NCI-H774 (cell line): ENCODE measurements at places on chromosomes 13 and 19.

DNA sequence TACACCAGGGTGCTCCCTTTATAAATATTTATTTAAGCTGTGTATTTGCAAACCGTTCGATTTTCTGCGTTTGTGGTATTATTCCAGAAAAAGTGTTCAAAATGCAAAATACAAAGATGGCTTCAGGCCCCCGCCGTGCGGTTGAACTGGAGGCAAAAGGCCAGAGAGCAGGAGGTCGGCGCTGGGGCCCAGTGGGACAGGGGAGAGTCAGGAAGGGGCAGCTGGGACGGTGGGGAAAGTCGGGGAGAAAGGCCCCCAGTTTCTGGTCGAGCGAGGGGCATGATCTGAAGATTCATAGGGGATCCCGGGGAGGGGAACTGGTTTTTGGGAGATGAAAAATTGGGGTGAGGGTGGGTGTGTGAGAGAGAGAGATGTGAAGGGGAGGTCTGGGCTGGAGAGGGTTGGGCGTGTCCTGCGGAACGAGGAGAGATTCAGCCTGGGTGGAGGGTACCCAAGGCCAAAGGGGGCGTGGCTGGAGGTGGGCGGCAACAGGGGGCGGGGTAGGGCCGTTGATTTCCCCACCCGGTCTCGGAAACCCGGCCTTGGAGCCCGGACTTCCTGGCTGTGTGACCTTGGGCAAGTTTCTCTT is 678 bp downstream of the ISOC2 start:
- DNase-seq = peak; percentile 58

GRCh38 chr19:19279853-19280252 is 6.8 kb upstream of the TM6SF2 start:
- DNase-seq = no peak

- no peak for DNase-seq
Observed at GRCh38 chr19:4722671-4723594, 709 bp downstream of the DPP9 start.

GRCh38 chr13:32035716-32036115 is 4.1 kb downstream of the FRY start:
- DNase-seq = no peak

DNA sequence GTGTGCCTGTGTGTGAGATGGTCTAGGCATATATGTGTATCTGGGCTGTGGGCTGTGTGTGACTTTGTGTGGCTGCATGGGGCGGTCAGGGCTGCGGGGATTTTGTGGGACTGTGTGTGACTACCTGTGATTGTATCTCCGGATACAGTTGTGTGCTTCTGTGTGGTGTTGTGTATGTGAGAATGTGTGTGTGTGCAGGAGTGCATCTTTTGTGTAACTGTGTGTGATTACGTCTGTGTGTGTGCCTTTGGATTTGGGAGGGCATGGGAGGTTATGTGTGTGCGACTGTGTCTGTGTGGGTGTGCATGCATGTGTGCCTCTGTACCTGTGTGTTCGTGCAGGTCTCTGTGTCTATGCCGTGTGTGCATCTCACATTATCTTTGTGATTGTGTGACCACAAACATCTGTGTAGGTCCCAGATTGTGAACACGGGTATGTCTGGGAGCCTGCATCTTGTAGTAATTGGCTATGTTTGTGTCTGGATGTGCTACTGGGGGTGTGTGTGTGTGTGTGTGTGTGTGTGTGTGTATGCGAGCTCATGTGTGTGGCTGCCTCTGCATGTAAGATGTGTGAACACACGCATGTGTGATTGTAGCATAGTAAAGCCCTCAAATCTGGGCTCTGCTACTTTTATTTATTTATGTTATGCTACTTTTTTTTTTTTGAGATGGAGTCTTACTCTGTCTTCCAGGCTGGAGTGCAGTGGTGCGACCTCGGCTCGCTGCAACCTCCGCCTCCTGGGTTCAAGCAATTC is 7.6 kb downstream of the EHD2 start:
- no peak for DNase-seq

GRCh38 chr13:83503424-83503823 is 378.9 kb downstream of the SLITRK1 start:
- no peak for DNase-seq

GRCh38 chr19:1068009-1069001 is 1.3 kb downstream of the ARHGAP45 start:
- no peak for DNase-seq

DNA sequence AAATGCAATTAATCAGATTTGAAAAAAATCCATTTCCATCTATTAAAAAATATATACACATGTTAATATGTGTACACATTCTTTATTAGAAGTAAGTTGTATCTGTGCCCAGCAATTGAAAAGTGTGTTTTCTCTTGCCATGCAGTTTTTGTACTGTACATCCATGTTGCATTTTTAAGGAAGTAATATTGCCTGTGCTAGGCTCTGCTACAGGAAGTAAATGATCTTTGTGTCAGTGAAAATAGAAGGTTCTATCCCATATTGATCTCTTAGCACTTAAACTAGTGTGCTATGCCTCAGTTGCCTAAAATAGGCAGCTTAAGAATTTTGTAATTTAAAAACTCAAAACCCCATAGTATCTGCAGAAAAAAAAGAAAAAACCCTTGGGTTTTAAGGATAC is 122.5 kb downstream of the CDK8 start:
- DNase-seq = no peak

DNA sequence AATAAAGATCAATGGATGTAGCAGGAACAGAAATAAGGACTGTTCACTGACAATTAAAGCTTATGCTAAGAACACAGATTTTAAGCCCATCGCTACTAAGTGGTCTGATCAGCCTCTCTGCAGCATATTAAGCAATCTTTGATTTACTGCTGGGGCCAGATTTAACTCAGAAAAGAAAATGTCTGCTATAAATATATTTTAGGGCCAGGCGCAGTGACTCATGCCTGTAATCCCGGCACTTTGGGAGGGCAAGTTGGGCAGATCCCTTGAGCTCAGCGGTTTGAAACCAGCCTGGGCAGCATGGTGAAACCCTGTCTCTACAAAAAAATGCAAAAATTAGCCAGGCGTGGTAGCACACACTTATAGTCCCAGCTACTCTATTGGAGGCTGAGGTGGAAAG is 43.0 kb downstream of the METTL21C start:
- no peak for DNase-seq

DNA sequence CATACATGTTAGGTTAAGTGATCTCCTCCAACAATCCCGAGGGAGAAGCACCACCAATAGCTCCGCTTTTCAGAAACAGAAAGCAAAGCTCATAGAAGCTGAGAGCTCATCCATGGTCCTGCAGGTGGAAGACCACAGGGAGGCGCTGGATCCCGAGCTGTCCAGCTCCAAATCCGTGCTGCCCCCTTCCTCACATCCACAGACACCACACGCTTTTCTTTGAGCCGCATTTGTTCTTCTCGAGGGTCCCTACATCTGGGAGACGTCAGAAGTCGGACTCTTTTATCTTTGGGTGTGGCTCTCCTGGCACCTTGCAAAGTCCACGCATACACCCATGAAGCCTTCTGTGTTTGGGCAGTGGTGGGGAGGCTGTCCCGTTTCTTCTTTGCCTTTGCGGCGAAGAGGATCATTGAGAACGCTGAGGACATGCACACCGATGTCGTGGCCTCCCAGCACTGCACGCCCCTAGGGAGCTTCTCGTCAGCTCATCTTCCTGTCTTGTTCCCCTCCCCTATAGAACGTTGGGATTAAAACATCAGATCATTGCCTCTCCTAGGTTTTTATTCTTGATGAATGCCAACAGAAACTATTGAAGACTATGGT is 184.8 kb downstream of the TEX29 start:
- DNase-seq = no peak

DNA sequence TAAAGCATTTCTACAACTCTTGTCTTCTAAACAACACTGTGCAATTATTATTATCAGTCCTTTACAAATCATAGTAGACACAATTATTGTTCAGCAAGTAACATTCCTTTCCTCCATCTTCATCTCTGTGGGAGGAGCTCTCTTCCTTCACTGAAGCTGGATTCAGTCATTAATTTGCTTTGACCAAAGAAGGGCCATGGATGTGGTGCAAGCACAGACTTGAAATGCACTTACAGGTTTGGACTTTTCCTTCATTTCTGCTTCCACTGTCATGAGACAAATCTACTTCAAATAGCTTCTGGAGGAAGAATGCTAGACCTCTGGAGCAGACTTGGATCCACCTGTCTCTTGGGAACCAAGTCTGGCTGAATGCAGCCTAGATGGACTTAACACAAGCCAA is 336.6 kb upstream of the SLITRK6 start:
- DNase-seq = no peak

- DNase-seq = peak; percentile 14
Observed at GRCh38 chr13:32164622-32165268, 133.2 kb downstream of the FRY start.

- peak; percentile 4 for DNase-seq
Observed at GRCh38 chr19:10899151-10899653, 27.8 kb downstream of the CARM1 start.

- DNase-seq = no peak
Observed at GRCh38 chr19:53908106-53908934, 758 bp upstream of the CACNG7 start.

DNA sequence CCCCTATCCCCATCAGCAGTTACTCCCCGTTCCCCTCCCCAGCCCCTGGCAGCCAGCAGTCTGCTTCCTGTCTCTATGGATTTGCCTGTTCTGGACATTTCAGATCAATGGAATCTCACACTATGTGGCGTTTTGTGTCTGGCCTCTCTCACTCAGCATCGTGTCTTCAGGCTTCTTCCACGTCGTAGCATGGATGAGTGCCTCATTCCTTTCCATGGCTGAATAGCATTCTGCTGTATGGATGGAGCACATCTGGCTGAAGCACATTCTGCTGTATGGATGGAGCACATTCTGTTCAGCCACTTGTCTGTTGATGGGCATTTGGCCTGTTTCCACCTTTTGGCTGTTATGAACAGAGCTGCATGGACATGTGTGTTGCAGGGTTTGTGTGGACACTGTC is 29.5 kb downstream of the CRTC1 start:
- DNase-seq = no peak

DNA sequence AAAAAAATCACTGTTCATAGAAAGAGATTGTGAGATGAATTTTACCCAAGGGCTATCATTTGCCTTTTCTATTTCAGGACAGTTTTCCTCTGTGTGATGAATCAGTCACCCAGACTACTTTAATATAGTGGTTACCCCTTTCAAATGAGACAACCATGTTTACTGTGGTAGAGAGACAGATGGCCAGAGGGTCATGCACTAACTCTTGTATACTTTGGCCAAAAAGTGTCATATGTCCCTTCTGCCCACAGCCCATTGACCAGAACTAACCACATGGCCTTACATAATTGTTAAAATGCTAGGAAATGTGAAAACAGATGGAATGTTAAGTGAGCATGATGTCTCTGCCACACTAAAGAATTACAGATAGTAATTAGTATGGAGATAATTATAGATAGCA is 498.7 kb downstream of the DACH1 start:
- no peak for DNase-seq

- DNase-seq = no peak
Observed at GRCh38 chr13:39408512-39408911, 194.5 kb downstream of the LHFPL6 start.

DNA sequence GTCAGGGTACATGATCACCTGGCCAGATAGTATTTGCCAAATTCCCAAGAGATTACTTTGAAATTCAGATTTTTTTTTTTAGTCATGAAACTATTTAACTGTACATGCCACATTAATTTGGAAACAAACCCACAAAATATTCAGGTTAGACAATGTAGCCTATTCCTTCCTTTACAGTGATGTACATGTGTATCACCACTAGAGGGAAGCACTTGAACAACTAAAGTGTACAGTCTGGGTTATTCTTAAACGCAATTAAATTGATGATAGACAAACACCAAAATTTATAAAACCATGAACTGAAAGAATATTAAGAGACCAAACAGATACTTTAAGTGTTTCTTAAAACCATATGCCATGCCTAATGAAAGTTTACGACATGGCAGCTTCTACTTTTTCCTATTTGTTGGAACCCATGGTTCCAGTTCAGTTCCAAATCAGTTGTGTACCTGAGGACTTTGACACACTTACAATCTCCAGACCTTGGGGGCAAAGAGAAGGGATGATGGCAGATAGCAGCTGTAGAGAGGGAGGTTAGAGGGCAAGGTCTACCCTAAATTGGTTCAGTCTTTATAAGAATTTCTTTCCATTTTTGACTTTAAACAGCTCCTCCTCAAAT is 52.8 kb downstream of the TNFSF13B start:
- DNase-seq = peak; percentile 77

GRCh38 chr13:106628936-106629659 is 61.2 kb upstream of the ARGLU1 start:
- DNase-seq = no peak

DNA sequence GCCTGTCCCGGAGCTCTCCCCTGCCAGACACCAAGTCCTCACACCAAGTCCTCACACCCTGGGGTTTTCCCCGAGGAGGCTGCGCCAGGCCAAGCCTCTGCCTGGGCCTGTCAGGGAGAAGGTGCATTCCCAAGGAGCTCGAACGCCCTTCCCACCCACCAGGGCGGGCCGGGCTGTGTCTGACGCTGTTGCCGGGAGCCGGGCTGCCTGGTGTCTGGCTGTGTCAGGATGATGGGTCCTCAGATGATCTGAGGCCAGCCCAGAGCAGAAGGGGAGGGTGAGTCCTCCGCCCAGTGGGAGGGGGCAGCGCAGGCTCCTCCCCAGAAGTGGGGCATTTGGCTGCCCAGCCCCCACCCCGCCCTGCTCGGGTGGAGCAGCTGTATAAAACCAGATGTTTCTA is 2.3 kb upstream of the HAS1 start:
- no peak for DNase-seq

DNA sequence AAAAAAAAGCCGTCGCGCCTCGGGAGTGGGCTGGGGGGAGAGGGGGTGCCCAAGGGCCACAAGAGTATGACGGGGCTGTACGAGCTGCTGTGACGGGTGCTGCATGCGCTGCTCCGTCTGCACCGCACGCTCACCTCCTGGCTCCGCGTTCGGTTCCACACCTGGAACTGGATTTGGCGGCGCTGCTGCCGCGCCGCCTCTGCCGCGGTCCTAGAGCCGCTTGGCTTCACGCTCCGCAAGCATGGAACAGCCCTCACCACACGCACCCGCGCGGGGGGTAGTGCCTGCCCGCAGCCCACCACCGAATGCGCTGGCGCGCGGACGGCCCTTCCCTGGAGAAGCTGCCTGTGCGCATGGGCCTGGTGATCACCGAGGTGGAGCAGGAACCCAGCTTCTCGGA is 18.8 kb downstream of the C1QTNF9 start:
- DNase-seq = no peak

DNA sequence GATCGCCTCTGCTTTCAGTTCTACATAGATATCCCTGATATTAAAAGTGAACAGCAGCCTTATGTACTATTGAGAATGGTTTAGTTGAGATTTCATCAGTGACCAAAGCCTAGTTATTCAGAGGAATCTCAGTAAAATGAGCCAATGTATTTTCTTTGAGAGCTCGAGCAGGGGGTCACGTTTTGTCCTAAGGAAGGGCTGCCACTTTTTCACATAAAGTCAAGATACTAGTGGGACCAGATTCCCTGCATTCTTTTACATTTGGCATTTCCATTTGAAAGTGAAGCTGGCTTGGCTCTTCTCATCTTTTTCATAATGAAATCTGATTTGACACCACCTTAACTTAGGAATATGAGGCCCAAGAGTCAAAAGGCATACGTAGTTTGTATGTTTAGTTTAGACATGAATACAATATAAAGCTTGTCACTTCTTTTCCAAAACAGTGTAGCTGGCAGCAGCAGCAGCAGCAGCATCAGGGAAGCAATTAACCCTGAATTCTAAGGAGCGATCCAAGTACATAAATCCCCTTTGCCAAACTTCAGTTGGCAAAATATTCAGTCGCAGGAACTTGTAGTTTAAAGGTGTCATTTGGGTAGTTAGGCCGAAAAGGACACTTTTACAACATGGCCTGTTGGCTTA is 1752.2 kb upstream of the PCDH20 start:
- no peak for DNase-seq

- DNase-seq = no peak
Observed at GRCh38 chr13:26423629-26424028, 133.9 kb upstream of the WASF3 start.
